AG20443 (cell line): ENCODE measurements at places on chromosomes 5 and 9.
A peak's percentile ranks its signal among the peaks of the same experiment; 100 is the strongest.

GRCh38 chr5:127492854-127493738, 24.3 kb upstream of the PRRC1 start:
- peak; percentile 25 for DNase-seq

DNA sequence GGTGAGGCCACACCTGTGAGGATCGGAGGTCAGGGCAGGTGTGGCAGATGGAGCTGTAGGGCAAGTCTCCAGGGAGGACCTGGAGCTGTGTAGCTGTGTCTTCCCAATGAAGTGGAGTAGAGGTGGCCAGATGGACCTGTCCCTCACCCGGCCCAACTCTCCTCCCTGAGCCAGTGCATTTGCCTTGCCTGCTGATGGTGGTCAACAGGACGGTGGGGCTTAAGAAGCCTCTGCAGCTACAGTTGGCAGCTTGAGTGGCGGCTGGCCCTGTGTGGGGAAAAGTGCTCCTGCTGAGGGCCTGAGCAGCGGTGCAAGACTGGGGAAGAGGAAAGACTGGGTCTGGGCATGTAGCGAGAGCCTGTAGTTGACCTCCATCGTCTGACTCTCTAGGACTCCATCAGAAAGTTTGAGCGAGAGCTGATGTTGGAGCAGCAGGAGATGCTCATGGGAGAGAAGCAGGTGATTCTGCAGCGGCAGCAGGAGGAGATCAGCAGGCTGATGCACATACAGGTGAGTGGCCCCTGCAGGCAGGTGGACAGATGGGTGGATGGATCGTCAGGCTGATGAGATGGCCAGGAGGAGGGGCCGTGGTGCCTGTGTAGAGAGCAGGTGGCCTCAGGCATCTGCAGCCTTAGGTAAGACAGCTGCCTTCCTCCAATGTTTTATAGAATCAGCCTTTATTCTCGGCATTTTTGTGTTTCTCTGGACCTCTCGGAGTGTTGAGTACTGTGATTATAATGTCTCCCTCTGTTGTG, 24.9 kb downstream of the PITX1 start:
- no peak for DNase-seq

DNA sequence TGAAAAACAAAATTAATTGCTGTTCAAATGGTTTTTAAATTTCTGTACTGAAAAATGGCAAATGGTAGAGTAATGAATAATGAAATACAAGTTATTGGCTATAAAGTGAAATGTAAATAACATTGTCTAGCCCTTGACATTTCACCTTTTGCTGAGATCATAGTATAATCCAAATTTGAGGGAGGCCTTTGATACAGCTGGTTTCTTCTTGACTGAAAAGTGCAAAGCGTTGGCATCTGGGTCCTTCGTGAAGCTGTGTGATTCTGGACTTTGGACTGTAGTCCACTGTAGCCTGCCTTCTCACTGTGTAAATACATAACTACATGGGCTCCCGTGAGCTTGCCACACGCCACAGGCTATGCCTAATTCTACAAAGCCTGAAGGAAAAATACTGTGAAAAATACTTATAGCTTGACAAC, 52.3 kb downstream of the ARHGEF28 start:
- DNase-seq, result no peak

- DNase-seq, result no peak
Measured at GRCh38 chr9:8736805-8737204, 937.2 kb upstream of the DMAC1 start.

- no peak for DNase-seq
Measured at GRCh38 chr9:116817762-116818161, 130.7 kb downstream of the TRIM32 start.

DNA sequence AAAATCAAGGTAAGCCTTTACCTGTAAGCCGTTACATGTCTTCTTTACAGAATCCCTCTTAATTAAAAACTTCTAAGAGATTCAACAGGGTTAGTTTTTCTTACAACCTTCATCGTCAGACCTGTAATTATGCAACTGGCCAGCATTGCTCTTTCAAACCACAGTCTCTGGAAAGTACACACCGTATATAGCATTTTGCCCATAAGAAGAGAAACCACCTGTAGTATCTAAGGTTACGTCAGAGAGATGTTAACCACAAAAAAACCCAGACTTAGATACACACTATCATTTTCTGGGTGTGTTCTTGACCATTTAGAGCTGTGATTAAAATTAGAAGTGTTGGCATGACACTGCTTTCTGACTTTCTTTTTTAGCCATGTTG, 140.0 kb downstream of the MUSK start:
- DNase-seq, result no peak

- DNase-seq, result no peak
Measured at GRCh38 chr5:80341016-80341775, 21.4 kb downstream of the SPZ1 start.

DNA sequence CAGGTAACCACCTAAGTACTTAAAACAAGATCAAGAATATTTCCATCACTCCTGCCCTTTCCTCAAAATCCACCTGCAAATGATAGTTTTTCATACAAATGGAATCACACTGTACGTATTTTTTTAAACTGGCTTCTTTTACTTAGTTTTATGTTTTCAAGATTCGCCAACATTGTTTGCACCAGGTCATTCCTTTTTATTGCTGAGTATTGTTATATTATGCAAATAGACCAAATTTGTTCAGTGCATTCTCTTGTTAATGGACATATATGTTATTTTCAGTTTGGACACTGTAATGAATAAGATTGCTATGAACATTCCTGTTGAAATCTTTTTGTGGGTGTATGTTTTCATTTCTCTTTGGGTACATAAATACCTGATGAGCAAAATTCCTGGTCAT, 8.3 kb upstream of the ANKRD31 start:
- DNase-seq, result no peak

DNA sequence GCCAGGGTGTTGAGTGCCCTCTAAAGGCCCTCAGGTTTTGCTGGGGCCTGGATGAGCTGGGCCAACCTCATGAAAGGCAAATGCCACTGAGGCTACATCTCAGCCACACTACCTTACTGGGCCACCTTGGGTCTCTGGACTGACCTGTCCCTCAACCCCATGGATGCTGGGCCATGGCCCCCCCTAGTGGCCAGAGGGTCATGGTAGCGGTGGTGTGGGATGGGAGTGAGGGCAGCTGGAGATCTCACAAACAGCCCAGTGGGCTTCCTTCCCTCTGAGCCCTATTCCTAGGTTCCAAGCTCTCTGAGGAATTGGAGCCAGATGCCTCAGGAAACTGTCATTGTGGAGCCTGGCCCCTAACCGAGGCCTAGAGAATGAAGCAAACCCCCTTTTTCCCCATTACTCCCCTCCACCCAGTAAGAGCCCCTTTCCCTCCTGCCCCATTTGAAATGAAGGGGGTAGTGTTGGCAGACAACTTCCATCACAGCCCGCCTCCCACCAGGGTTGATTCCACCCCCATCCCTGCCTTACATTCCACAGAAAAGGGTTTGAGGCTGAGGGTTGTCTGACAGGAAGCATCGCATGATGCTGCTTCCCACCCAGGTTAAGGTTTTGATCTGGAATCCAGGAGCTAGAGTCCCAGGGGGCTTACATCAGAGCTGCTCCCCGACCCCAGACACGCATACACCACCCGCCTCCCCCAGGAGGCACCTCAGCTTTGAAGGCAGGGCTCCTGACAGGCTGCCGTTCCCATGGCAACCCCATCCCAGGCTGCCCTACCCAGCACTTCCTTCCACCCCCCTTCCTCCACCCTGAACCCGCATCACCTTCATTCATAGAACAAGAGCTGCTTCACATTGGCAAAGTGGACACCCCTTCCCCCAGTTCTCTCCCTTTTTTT, 63.9 kb downstream of the PCDH1 start:
- DNase-seq, result peak; percentile 65

DNA sequence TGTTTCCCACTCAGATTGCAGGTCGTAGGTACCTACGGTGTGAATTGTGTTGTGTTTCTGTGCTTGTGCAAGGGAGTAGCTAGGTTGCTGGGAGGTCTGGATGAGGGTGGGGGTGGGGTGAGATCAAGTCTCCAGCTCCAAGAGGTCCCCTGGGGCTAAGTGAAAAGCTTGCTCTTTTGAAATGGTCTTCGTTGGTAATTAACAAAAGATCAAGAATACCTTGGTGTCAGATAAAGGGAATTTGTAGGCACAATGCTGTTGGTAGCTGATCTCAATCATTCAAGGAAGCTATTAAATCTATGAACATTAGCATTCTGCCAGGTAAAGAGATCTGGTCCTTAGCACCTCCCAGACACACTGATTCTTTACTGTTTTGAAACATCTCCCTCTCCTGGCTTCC, 928 bp upstream of the PCDHGC4 start:
- DNase-seq, result no peak

DNA sequence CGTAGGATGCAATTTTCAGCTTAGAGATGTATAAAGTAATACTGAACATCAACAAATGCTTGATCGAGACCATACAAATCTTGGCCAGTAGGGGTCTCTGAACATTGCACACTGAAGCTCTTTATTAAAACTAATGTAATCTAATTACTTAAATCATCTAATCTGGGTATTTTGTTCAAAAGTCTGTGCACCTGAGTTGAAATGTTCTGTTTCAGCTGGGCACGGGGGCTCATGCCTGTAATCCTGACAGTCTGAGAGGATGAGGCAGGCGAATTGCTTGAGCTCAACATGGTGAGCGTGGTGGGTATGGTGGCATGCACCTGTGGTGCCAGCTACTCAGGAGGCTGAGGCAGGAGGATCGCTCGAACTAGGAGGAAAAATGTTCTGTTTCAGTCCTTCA, 41.0 kb downstream of the ESM1 start:
- peak; percentile 58 for DNase-seq
